ENCODE measurements at places on chromosomes 5 and 9.

- no peak for DNase-seq
Observed at GRCh38 chr9:119148855-119149254, 220.4 kb downstream of the BRINP1 start.

- DNase-seq, result no peak
Observed at GRCh38 chr5:452978-453710, 10.2 kb downstream of the EXOC3 start.

- peak; percentile 74 for DNase-seq
Observed at GRCh38 chr9:133944746-133945135, 47.4 kb downstream of the VAV2 start.

- no peak for DNase-seq
Observed at GRCh38 chr9:133366435-133366834, 9.4 kb downstream of the SURF4 start.

DNA sequence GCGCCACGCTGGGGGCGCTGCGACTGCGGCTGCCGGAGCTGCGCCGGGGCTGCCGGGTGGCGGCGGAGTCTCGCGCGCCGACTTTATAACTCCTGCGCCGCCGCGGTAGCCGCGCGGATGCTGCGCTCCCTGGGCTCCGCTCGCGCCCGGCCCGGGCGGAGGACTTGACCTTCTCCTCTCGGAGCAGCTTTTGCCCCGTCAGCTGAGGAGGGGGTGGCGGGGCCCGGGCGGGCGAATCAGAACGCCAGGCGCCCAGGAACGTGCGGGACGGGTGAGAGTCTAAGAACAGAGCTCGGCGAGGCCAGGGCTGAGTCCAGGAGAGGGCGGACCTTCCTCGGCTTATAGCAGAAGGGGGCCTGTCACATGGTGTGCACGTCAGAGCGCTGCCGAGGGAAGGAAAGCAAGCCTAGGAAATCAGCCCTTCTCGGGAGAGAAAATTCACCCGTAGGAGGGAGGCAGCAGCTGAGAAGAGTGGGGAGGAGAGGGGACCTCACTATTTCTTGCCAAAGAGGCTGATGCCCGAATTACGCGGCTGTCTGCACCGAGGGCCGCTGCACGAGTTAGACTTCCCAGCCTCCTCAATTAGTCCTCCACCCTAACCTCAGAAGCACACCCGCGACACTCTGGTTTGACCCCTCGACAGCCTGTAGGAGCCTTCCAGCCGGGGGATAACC, at the start of gene FOXD1:
TSS of gene FOXD1 (minus strand) at position 315 of the 674 bp plus-strand sequence. CDS start 415 bp downstream, outside the sequence.
- peak; percentile 78 for DNase-seq

DNA sequence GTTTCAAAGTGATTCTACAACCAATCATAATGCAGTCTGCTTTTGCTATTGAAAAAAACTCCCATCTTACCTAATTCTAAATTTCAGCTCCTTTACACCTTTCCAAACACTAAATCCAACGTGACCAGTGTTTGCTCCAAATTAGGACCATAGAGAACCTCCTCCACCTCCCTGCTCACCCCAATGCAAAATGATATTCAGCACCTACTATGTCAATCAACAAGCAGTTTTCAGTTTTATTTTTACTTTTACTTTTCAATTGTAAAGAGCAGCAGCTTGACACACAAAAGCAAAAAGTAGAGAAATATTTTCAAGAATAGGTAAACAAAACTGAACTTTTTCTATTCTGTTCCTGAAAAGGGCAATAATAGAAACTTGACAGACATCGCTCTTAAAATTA, 3.4 kb downstream of the FAM13B start:
- no peak for DNase-seq

- DNase-seq, result peak; percentile 84
Observed at GRCh38 chr5:153159616-153160015, 330.9 kb upstream of the GRIA1 start.

DNA sequence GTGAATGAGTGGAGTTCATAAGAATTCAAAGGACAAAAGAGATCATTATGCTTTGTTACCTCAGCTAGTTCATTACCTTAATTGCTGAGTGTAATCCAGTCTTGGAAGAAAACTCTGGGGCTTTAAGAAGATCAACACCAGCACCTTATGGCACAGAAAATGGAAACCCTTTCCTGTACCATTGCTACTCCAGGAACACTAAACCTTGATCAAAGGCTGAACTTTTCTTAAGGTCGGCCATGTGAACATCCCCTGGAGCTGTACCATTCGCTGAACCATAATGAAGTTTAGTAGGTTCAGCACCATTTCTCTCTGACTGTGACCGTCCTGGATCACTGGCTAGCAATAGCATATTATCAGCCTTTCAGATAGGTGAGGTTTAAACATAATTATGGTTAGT, 97.4 kb downstream of the PBX3 start:
- no peak for DNase-seq

- DNase-seq, result no peak
Observed at GRCh38 chr9:3659647-3660046, 133.8 kb upstream of the RFX3 start.

GRCh38 chr5:18487928-18488480, 853.7 kb downstream of the TAF11L14 start:
- DNase-seq, result no peak

GRCh38 chr5:89268460-89268859, 385.5 kb upstream of the MEF2C start:
- no peak for DNase-seq

DNA sequence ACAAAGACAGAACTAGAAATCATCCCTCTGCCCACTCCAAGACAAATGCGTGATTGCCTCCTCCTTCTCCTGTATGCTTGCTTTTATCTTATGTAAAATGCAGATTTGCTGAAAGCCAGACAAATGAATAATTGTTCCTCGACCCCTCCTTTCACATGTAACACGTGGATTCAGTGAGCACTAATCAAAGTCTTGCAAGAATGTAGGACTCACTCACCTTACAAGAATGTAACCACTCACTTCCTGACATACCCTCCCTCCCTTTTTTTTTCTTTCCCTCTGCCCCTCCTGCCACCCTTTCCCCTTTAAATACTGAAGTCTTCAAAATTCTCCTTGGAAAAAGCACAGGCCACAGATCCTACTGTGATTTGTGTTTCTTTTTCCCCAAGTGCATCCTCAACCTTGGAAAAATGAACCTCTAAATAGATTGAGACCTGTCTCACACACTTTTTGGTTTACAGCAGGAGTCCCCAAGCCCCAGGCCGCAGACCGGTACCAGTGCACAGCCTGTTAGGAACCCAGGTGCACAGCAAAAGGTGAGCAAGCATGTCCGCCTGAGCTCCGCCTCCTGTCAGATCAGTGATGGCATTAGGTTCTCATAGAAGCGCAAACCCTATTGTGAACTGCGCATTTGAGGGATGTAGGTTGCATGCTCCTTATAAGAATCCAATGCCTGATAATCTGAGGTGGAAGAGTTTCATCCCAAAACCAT, 29.4 kb upstream of the HSD17B3 start:
- DNase-seq, result peak; percentile 44

DNA sequence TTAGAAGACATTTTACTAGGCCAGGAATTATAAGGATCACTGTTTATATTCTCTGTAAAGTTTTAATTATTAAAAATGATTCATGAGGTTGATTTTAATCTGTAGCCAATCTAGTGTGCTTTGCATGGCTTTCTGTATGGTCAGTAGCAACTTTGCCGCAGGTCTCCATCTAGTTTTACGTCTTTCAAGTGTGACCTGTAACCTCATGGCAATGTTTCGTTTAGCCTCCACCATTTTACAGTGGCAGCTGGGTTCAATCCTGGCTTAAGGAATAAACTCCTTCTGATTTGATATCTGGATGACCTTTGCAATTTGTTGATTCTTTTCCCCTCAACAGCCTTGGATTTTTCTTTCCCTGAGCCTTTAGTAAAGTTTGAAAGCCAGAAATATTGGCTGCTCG, 434.5 kb upstream of the CDH9 start:
- DNase-seq, result no peak

DNA sequence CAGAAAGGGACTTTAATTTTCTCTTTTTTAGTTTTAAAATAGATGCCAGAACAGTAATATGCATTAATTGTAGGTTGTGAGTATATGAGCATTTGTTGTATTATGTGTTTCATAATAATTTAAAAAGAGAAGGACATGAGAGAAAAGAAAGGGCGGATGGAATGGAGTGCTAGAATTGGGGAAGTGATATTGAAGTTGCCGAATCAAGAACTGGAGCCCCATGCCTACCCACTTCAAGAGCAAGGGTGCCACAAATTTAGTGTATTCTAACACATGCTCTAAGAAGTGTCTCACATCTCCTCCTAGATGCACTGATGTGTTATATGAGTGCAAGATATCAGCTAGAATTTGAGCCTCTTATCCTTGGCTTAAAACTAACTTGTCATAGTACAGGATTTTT, 43.6 kb upstream of the FYB1 start:
- no peak for DNase-seq

DNA sequence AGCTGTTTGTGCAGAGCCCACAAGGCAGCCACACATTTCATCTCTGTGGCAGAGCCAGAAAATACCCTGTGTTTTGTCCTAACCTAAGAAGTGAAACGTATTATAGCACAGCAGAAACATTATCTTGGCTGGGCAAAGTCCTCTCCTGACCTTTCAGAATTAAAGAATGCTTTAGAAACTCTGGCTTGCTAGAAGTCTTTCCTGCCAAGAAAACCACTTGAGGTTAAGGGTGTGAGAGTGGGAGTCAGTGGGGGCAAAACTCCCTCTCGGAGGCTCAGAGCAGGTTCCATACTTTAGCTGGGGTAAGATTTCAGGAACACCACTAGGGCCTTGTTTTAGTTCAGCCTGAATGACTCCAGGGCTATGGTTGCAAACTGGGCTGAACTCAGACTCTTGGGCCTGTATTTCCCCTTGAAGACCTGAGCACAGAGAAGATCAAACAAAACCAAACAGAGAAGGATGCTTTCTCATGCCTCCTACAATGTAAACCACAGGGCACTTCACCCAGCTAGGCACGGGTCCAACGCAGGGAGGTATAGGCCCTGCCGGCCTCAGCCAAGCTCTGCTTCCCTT, 48.0 kb downstream of the ZNF366 start:
- DNase-seq, result no peak

GRCh38 chr9:137453643-137454081, 5.5 kb downstream of the NSMF start:
- DNase-seq, result peak; percentile 33

- no peak for DNase-seq
Observed at GRCh38 chr5:945691-946551, 53.2 kb downstream of the TRIP13 start.

- DNase-seq, result no peak
Observed at GRCh38 chr5:131021646-131022045, 143.4 kb downstream of the HINT1 start.

- no peak for DNase-seq
Observed at GRCh38 chr5:119276978-119277377, 78.8 kb upstream of the TNFAIP8 start.

- no peak for DNase-seq
Observed at GRCh38 chr5:132209901-132210545, 17.6 kb downstream of the P4HA2 start.

- no peak for DNase-seq
Observed at GRCh38 chr5:134560698-134561097, 35.2 kb downstream of the JADE2 start.
